ENCODE measurements at places on chromosomes 5 and 9.

DNA sequence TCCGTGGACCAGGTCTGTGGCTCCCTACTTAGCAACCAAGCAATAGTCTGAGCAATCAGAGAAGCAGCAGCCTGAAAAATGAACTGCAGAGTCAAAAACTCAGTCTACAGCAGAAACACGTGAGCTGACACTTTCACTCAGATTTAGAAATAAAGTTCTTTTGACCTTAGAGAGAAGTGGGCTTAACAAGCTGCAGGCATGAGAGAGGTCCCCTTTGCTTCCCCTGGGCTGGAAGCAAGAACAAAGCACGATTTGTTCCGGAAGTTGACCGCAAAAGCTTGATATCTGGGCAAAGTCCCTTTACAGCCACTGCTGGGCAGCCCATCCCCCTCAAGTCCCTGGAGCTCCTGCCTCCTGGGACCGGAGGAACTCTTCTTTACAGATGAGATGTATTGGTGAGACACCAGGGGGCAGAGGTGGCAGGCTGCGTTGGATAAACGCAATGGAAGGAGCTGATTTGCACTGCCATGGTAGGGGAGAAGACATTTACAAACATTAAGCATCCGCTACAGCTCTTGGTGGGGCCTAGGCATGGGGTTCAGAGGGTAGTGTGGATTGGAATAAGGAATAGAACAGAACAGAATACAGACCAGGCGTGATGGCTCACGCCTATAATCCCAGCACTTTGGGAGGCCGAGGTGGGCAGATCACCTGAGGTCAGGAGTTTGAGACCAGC, 5.8 kb upstream of the SOWAHA start:
- no peak for DNase-seq

DNA sequence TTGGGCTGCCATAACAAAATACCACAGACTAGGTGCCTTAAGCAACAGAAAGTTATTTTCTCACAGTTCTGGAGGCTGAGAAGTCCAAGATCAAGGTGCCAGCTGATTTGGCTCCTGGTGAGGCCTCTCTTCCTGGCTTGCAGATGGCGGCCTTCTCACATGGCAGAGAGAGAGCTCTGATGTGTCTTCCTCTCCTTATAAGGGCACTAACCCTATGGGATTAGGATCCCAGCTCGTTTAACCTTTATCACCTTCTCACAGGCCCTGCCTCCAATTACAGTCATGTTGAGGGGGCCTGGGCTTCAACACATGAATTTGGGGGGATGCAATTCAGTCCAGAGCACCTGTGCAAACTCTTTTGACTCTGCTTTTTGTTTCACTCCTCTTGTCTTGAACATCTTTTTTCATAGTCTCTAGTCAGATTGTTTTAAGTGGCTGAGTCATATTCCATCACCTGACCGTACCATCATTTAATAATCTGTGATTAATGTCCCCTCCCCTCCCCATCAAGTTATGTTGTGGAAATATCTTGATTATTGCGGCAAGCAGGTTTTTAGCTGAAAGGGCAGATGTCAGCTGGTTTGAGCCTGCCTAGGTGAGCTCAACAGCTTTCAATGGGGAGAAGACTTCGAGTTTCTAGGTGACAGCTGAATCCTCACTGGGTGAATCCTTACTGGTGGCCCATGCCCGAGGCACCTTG, 61.8 kb downstream of the NDFIP1 start:
- no peak for DNase-seq

DNA sequence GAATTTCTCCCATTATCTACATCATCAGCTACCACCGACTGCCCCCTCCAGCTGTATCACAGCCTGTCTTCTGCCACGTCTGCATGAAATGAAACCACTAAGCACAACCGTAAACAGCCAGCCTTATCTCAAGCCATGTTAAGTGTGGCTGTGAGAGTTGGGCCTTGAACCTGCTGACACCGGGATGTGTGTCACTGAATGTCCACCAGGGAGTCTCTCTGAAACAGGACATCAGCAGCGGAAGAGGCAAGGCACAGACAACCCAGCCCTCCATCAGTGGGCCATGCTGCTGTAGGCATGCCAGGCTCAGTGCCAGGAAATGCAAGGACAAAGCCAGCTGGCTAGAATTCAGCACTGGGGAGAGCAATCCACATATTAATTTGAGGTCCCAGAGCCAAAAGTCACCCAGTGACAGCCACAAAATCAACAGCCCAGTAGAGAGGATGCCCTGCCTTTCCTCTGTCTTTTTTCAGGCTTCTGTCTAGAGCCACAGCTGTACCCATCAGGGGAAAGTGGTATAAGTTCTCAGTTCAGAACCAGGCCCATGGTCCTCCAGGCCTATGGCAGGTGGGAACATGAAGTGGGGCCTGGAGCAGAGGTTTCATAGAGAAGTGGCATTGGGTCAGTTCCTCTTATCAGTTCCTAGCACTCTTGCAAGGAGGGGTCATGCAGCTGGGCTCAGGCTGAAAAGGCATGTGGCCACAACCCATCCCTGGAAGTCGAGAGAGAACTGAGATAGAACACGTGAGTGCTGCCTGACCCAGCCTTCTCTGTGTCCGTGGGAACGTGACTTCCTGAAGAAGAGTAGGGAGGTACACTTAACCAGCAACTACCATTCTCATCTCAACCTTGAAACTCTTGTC, 199.4 kb downstream of the ESM1 start:
- DNase-seq = no peak

DNA sequence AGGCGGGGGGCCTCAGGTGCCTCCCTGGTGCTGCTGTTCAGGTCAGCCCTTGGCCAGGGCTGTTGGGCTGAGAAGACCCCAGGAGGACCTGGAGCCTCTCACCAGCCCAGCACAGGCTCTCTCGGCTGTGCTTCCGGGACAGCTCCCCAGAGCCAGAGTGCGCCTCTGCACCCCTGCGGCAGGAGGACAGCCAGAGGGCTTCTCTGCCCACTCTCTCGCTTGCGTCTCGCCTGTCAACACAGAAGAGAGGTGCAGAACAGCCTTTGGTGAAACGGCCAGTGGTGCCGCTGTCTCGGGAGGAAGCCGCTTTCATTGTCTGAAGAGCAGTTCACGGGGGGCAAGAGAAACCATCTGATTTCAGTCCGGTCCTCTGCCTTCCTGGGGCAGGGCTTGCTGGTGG, 3.8 kb upstream of the NACC2 start:
- DNase-seq = no peak

DNA sequence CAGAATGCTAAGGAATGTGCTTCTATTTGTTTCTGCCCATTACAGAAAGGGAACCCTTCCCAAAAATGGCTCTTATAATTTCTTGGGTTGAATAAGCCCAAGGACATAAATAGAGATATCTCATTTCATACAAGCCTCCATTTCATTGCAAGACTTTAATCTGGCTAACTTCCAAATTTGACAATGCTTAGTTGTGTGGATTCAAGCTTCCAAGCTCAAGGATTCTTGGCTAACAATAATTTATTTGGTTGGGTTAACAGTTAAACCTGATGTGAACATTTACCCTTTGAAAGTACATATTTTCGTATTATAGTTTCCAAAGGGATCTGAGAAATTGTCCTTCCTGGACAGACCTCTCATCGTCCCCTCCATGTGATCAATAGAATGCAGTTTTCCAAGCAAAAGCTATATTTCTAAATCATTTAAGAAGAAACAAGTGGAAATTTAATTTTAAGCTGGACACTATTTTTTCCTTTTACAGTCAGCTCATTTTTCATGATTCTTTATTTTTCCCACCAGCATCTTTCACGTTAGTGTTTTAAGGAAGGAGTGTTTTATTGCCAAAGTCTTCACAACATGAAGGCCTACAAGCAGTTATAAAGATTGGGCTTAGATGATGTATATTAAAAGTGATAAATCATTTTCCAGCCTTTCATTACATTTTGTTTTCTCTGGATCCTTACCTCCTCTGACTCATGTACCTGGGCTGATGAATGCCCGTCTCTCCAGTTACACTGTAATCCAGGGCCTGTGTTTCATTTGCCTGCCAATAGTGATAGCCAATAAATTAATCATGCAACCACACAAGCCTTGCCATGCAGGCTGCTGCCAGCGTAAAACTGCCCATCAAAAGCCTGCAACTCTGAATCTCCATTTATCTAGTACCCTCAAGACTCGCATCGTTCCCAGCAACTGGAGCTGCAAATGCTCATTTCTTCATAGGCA, 176.7 kb downstream of the NTRK2 start:
- DNase-seq = no peak
